Stimulated activated CD4-positive, alpha-beta T cell treated with anti-CD3 and anti-CD28 coated beads, Interleukin-1b, Interleukin-23, amount 100 ng/mL, for 4 hours (primary cell): ENCODE measurements at places on chromosomes 1 and 21.

DNA sequence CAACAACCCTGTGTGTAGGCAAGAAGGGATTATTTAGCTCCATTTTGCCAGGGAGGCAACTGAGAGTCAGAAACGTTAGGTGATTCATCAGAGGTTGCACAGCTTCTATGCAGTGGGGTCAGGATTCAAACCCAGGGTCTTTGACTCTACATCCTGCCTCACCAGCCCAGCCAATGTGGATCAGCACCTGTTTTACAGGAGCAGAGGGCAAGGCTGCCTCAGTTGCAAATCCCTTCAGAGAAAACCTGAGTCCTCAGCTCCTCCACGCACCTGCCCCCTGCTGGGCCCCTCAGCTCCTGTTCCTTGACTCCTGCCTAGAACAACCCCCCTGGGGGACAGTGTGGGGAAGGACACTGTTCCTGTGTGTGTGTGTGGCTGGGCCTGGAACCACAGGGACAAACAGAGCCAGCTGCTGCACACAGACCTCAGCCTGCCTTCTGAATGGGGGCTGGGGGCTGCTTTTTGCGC lies 61.6 kb downstream of the LRRN2 start:
- DNase-seq: no peak

GRCh38 chr21:14711287-14711686 lies 165.2 kb upstream of the SAMSN1 start:
- no peak for DNase-seq

GRCh38 chr1:52111492-52111891 lies 30.4 kb upstream of the ZFYVE9 start:
- no peak for DNase-seq

DNA sequence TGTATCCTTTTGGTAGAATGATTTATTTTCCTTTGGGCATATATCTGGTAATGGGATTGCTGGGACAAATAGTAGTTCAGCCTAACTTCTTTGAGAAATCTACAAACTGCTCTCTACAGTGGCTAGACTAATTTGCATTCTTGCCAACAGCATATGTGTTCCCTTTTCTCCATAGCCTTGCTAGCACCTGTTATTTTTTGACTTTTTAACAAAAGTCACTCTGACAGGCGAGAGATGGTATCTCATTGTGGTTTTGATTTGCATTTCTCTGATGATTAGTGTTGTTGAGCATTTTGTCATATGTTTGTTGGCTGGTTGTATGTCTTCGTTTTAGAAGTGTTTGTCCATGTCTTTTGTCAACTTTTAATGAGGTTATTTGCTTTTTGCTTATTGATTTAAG lies 99.8 kb downstream of the UCK2 start:
- DNase-seq: no peak

DNA sequence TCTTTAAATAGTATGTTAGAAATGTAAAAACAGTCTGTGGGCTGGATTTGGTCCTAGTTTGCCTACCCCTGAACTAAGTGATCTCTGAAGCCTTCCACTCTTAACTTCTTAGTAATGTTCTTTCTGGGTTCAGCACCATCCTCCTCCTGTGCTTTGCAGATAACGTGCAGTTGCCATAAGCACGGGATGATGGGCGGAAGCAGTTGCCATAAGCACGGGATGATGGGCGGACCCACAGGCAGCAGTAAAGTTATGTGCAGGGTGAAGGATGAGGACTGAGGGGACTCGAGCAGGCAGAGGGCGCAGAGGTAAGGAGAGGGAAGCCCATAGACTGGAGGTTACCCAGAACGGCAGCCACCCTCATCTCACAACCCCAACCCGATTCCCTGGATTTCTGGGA lies 25.6 kb downstream of the GPA33 start:
- DNase-seq: no peak

- no peak for DNase-seq
Observed at GRCh38 chr1:93990010-93990409, 80.8 kb upstream of the GCLM start.

GRCh38 chr1:87512431-87512830 lies 183.8 kb downstream of the LMO4 start:
- no peak for DNase-seq

- DNase-seq: no peak
Observed at GRCh38 chr21:25370311-25370744, 237.0 kb downstream of the MRPL39 start.

DNA sequence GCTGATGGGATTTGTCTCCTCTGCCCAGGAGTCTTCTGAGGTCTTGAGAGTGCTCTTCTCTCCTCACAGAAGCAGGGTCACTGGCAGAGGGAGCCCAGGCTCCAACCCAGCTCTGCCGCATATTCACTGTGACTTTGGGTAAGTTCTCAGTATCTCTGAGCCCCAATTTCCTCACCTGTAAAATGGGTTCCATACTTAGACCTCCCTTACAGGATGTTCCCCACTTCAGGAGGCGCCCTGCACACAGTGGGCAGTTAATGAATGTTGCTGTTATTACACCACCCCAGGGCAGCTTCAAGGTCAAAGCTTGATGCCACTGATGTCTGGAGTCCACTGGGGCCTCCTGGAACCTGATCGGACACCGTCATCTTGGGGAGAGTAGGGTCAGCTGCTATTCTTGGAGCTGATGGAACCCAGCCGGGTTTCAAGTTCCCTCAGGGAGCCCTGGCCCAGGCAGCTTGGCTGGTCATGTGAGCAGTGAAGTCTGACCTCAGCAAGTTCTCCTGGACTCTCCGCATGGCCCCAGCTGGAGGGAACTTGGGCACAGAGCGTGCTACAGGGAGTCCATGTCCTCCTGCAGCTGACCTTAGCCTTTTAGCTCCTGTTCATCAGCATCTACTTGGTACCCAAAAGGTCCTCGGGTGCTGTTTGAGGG lies 21.8 kb downstream of the COA7 start:
- no peak for DNase-seq

DNA sequence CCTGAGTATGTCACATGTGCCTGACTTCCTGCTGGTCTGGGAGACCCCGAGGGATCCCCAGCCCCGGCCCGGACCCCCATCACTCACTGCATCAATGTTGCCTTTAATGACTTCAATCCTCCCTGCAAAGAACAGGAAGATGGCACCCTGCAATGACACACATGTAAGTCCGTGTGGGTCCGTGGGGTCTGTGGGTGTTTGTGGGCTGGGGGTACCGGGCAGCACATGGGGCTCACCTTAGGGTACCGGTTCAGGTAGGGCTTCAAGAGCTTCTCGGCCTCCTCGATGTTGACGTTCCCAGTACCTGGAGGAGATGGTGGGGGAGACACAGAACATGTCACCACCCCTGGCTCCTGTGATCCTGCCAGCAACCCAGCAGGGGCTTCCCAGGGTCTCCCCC lies 28.1 kb downstream of the TTC39A start:
- no peak for DNase-seq

DNA sequence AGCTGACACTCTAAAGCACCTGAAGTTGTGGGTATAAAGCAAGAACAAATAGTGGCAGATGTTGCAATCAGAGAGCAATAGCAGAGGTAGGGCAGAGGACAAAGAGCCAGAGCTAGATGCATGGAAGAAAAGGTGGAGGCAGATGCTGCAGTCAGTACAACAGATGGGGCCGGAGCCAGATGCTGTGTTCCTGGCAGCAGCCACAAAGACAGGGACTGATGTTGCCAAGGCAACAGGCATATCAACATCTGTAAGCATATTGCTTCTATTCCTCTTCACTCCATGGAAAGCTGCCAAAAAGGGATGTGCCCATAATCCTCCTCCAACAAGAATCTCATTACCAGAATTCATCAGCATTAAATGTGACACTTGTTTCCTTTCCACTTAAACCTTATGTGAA lies 108.0 kb downstream of the TNNI3K start:
- no peak for DNase-seq

DNA sequence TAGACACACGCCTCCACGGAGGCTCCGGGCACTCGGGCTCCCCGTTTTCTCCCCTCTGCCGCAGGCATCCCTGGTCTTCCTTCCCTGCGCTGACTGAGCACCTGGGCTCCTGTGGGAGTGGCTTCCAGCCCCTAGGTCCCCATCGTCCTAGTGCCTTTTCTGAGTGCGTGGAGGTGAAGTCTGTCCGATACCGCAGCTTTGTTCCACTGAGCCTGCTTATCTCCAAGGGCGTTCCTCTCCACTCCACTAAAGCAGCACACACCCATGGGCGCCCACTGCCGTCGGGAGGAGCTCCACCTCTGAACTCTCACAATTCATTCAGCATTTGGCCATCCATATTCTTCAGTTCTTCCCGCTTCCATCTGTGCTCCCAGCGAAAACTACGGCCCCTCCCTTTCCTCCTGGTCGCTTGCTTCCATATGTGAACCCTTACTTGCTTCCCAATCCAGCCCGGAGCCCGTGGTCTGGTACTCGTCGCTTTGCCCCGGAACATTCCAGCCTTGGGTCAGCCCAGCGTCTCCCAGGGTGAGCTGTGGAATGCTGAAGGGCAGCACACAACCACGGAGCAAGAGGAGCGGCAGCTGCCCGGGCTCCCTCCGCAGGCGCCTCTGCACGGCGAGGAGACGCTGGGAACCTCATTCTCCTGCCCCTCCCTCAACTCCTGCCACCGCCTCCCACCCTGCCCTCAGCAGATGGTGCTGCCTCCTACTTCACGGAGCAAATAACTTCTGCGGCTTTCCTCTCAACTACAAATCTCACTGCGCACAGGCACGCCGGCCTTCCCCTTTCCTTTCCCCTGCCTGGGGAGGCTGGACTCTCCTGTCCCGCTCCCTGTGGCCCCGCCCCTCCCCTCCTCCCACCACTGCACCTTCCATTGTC lies 27.5 kb downstream of the ATP8B2 start:
- no peak for DNase-seq

DNA sequence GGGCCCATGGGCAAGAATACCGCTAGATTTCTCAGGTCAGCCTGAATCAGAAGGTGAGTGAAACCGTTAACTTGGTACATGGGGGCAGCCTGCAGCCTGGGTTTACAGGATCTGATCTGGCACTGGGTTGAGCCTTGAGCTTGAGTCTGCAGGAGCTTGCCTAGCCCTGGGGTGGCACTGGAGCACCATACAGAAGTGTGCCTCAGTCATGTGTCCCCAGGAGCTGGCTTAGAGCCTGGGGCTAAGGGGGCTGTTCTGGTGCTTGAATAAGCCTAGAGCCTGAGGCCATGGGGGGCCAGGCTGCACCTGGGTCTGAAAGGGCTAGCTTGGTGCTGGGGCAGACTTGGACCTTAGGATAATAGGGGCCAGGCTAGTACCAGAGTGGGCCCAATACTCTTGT lies 457.2 kb upstream of the PBX1 start:
- no peak for DNase-seq

DNA sequence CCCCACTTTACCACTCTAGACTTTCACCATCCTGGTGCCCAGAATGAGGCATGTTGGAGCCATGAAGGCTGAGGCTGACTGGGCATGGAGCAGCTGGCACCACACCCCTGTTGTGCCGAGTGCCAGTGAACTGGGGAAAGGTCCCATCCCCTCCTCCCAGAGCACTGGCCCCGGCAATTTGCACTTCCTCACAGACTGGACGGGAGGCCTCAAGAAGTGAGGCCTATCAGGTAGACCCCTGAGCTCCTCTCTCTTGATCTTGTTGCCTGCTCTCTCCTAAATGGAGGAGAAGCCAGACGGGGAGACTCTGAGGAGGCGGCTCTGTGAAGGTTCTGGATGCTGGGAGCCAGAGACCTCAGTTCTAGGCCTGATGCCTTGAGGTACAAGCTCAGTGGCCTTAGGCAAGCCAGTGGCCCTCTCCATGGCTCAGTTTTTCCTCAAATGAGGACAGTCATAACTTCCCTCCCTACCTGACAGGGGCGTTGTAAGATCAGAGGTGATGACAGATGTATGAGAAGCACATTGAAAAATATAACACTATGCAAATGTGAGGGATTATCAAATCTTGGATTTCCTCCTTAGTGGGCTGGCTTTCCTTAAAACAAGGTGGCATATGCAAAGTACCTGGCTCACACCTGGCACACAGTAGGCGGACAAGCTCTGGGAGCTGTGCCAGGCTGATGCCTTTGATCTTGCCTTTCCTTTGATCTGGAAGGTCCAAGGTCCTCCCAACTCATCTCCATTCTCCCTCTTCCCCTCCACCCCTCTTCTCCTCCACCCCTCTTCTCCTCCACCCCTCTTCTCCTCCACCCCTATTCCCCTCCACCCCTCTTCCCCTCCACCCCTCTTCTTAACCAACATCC lies 6.7 kb downstream of the GRHL3 start:
- no peak for DNase-seq

DNA sequence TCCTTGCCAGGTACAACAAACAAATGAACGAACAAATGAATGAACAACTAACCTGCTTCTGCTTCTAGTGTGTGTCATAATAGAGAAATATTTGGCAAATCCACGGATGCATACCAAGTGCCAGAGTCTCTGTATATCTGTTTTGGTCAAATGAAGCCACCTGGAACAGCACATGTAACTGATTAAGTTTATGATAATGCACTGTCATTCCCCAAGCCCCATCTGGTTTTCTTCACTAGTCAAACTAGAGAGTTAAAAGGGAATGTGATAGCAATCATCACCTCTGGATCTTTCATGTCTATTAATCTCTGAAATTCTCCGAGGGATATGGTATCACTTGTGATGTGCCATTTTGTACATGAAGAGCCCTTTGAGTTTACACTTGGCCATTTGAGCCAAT lies 21.0 kb upstream of the SCAF4 start:
- no peak for DNase-seq

DNA sequence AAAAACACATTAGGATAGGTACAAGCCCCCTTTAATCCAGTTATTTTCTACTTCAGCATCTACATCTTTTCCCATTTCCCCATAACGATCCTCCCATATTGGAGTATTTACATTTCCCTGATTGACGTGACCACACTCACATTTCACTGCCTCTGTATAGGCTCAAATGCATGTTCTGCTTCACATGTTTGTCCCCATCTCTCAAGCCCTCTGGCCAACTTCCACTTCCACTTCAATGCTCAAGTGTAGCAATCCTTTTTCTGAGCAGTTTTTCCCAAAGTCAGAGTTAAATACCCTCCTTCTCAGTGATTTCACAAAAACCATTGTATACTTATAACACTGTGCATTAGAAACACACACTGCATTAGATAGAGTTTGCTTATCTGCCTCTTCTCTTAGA lies 61.8 kb upstream of the TTLL7 start:
- no peak for DNase-seq

GRCh38 chr21:38178653-38179470 lies 77.9 kb upstream of the KCNJ15 start:
- no peak for DNase-seq

DNA sequence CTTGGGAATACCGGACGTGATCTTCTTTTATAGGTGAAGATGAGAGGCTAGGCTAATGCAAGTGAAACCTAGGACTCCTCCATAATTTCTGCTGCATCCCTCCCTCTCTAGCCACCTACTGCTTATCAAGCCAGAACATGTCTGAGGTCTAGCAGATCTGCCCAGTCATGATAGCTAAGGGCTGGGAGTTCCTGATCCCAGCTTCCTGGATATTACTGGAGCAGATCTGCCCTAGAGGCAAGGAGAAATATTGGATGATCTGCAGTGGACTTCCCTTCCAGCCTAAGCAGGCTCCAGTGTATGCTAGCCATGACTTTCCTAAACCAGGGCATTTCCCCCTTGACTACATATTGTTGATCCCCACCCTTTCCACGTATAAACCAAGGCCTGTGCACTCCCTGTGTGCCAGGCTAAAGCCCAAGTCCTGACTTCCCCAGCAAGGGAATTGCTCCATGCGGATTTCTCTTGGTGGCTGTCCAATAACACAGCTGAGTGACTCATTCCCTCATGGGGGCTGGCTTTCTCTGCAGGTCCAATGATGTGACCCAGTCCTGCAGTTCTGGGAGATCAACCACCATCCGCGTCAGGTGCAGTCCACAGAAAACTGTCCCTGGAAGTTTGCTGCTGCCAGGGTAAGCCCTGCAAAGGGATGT lies 15.5 kb upstream of the SARS1 start:
- DNase-seq: no peak

- no peak for DNase-seq
Observed at GRCh38 chr1:218946147-218946546, 227.5 kb upstream of the LYPLAL1 start.

GRCh38 chr1:106756752-106757151 lies 299.7 kb upstream of the PRMT6 start:
- DNase-seq: no peak
